Hepatic stellate cell (primary cell): ENCODE measurements at places on chromosomes 6 and 20.

- DNase-seq = no peak
These were observed 317.8 kb downstream of the CDH4 start for GRCh38 chr20:61569825-61570224.

- DNase-seq = no peak
These were observed 159.6 kb upstream of the ZNF217 start for GRCh38 chr20:53752971-53753879.

- DNase-seq = no peak
These were observed 8.8 kb downstream of the SLC17A2 start for GRCh38 chr6:25921525-25922203.

DNA sequence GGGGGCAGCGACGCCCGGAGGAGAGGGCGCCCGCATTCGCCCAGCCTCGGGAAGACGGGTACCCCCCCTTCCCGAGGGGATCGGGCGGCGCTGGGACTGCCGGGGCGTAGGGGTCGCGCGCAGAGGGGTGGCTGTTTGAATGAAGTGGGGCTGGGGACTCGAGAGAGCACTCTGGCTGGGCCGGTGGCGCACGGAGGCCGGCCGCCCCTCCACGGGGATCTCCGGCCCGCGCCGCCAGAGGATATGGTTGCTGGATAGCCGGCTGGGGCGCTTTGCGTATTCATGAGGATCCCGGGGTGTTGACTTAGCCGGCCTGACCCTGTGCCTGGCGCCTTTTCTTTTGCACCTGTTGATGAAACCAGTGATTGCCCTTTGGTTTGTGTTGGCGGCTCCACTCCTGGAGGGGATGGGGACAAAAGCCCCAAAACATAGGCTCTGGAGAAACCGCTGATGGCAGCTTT, 469 bp downstream of the SYNJ2 start:
- DNase-seq = peak; percentile 53

DNA sequence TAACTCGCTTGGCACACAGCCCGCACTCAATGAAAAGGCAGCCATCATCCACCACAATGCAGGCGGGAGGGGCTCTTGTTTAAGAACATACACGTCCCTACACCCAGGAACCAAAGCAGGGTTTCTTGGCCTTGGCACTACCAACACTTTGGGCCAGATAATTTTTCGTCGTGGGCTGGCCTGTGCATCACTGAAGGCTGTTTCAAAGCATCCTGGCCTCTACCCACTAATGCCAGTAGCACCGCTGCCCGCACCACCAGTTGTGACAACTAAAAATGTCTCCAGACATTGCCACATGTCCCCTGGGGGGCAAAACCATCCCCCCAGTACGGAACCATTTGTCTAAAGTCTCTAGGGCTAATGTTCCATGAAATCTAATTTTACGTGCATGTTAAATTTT, 13.0 kb downstream of the UQCC2 start:
- DNase-seq = no peak

- DNase-seq = no peak
These were observed 382.5 kb downstream of the CENPW start for GRCh38 chr6:126722411-126722810.

- DNase-seq = no peak
These were observed 774 bp upstream of the SFT2D1 start for GRCh38 chr6:166343150-166343487.

GRCh38 chr20:38075161-38075998, 41.8 kb downstream of the RPRD1B start:
- no peak for DNase-seq

DNA sequence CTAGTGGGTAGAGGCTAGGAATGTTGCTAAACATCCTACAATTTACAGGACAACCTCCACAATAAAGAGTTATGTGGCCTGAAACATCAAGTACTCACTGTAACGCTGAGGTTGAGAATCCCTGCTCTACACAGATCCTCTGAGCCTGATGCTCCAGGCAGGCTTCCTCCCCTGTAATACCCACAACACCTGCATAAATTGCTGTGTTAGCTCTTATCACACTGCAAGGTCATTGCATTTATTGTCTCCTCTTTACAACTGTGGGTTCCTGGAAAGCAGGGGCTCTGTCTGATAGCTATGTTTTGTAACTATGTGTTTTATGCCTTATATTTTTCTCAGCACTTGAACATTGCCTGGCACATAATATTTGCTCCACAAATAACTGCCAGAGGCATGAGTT, 11.6 kb downstream of the RPP21 start:
- no peak for DNase-seq

GRCh38 chr6:123640567-123641187, 3.9 kb upstream of the TRDN start:
- no peak for DNase-seq

- DNase-seq = no peak
These were observed 46.8 kb downstream of the CHMP4B start for GRCh38 chr20:33857722-33858563.

GRCh38 chr6:47126647-47127391, 84.7 kb upstream of the ADGRF1 start:
- DNase-seq = no peak

- DNase-seq = no peak
These were observed 9.8 kb upstream of the GRM4 start for GRCh38 chr6:34155471-34156300.

DNA sequence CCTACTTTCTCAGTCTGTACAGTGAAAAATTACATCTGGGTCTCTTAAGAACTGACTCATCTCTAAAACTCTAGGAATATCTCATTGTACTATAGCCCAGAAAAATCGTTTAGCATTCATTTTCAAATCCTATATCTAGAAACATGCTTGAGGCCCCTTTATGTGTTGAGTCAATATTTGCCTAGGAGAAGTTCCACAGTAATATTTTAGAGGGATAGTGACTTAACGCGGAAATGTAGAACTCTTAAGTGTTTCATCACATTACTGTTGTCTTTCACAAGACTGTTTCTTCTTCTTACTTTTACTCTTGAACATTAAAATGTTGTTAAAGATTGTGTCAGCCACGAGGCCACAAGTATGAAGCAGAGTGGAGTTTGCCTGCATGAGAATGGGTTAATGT, 23.0 kb upstream of the MYLIP start:
- DNase-seq = no peak

- peak; percentile 88 for DNase-seq
These were observed 108.2 kb downstream of the HFE start for GRCh38 chr6:26195376-26195923.

GRCh38 chr20:61699495-61700374, 365.9 kb downstream of the TAF4 start:
- no peak for DNase-seq
